ENCODE measurements at places on chromosomes 3 and 15. TPM values are rescaled to one million over a fixed set of nuclear protein-coding genes. Genes with fewer than 3 reads are reported as not detected.

GRCh38 chr3:71577011-71577410, 6.5 kb downstream of the FOXP1 start:
- DNase-seq: no peak

DNA sequence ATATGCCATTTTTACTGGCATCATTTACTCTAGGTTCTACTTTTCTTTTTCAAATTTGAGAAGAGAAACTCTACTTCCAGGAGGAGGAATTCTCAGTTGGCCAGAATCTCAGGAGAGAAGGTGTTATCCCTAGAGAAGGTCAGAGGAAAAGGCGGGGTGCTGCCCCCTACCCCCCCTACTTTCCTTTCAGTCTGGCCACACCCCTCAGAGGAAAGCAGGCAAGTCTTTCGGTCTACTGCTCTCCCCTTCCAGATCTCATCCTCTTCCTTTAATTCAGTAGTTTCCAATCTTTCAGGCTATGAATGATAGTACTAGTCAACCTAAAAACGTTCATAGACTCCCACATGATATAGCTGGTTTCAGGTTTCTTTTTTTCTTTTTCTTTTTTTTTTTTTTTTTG, 366.5 kb upstream of the TBL1XR1 start:
- no peak for DNase-seq

DNA sequence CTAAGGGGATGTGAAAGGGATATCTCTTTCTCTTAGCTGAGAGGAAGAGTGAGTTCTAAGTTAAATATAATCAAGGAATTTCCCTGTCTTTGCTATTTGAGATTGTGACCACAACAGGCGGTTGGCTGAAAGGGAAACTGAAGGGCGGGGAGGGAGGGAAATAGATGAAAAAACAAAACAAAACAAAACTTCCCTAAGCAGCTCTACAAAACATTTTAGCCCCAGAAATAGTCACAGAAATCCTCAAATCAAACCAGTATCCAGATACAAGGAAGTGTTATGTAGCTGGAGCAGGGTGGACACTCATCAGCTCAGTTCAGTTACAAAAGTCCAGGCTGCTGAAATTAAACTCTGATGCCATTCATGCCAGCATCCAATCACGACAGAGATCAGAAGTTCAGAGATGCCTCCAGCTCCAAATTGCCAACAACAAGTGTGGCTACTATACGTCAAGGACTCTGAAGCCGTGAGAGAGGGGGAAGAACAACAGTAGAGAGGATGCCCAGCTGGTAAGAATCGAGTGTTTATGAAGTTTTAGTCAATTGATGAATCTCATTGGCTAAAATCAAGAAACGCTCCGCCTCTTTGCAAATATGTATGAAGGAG, 319 bp upstream of the TP63 start:
- DNase-seq: no peak

DNA sequence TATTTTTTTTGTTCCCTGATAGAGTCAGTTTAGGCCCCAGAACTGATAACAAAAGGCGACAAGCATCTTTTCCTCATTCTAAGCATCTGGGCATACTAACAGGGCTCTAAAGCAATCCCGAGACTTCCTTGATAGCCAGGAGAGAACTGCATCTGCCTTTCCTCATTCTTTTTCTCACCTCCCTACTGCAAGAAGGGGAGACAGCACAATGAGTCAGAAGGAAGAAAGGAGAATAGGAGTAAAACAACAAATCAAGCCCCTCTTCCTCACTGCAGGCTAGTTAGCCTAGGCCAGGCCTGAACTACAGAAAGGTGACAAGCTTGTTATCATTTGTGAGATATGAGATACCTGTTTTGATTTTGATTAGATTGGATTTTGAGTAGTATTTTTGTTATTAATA, 97.9 kb downstream of the NAALADL2 start:
- no peak for DNase-seq

The CAMP gene
- not detected for total RNA-seq

The ISL2 gene
- not detected for total RNA-seq

The ROPN1 gene
- not detected for total RNA-seq
